ENCODE measurements at places on chromosomes 2 and 18. TPM values are rescaled to one million over a fixed set of nuclear protein-coding genes. Genes with fewer than 3 reads are reported as not detected.

Gene VWA3B
- not detected for total RNA-seq

Gene COL4A3
- not detected for total RNA-seq

Gene FHOD3
- total RNA-seq = 13.0 TPM

Gene IMMT
- 83.8 TPM for total RNA-seq

Gene KIF5C
- 14.6 TPM for total RNA-seq

Gene OR6B2
- not detected for total RNA-seq

Gene IL36B
- not detected for total RNA-seq

Gene UGT1A4
- not detected for total RNA-seq

Gene COL4A4
- total RNA-seq = 0.41 TPM

Gene TSPYL6
- not detected for total RNA-seq
